ENCODE measurements at places on chromosomes 12 and 14.

DNA sequence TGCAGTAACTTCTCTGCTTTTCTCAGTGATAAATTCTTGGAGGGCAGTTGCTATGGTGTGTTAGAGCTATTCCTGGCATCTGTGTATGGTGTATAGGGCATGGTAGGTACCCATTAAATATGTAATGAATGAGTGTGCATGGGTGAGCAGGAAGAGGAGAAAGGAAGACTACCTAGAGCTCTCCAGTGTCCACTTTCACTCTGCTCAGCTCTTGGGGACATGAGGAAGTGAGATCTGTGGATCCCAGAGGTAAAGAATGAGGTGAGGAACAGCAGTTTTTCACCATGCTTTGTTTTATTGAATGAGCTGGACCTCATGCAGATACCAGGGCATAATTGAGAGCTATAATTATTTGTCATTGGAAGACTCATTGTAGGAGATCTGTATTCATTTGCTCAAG is 444.8 kb upstream of the RGS6 start:
- DNase-seq: no peak

DNA sequence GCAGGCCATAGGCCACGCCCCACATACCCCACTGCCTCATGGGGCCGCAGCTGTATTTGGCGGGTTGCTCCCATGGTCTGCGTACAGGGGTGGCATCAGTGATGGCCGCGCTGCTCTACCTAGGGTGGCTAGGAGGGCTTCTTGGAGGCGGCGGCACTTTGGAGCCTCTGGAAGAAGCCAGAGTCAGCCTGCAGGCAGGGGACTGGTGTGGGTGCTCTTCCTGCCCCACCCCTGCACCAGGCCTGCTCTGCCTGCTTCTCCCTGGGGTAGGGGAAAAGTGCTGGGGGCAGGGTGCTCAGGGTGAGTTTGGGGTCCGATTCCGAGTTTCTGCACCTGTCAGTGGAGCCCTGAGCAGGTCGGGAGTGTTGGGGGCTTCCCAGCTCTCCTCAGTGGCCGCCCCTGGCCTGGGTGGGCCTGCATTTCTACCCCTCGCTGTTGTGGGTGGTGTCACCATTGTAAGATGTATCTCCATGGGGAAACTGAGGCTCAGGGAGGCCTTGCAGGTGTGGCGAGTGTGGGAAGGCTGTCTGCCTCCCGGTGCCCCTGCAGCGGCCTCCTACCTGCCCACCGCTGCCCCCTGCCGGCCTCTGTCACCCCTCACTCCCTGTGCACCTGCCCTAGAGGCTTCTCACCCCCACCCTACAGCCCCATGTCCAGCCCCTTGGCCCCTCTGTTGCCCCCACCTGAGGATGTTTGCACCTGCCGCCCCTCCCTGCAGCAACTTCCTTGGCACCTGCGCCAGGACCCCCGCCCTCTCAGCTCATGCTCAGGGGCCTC is 5.5 kb downstream of the CEP170B start:
- peak; percentile 54 for DNase-seq

DNA sequence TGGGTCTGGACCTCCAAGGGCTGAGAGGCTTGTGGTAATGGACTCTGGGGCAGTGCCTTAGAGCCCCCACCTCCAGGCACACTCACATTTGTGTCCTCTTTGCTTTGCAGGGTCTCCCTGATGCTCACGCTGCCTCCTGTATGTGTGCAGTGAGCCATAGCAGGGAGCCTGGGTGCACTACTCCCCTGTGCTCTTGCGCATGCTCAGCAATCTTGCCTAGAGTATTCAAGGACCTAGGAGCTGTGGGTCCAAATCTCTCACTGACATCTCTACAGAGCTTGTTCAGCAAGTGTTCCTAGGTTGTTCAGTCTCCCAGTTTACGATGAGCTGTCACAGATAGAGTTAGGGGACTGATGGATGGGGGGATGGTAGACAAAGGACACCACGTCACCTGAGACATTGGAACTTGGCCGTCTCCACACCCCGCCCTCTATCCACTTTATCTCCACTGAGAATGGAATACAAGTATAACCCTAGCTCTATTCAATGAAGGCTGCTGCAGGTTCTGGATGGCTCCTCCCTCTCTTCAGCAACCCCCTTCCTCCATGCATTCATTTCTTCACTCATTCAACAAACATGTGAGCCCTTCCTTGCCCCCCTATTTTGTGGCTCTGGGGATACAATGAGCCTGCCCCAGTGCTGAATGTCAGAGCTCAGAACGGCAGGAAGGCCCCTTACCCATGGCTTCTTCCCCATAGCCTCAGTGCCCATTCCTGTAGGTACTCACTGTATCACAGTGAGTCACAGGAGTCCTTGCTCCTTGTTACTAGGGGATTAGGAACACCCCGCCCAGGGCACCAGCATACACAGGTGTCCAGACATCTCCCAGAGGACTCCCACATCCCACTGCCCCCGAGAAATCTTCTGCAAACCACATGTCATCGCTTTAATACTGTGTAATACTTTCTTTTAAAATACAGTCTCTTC is 31.2 kb downstream of the FIGNL2 start:
- DNase-seq: no peak

- DNase-seq: no peak
Observed at GRCh38 chr12:128133321-128134073, 133.5 kb upstream of the TMEM132C start.

- no peak for DNase-seq
Observed at GRCh38 chr12:98274430-98275130, 240.8 kb upstream of the TMPO start.

DNA sequence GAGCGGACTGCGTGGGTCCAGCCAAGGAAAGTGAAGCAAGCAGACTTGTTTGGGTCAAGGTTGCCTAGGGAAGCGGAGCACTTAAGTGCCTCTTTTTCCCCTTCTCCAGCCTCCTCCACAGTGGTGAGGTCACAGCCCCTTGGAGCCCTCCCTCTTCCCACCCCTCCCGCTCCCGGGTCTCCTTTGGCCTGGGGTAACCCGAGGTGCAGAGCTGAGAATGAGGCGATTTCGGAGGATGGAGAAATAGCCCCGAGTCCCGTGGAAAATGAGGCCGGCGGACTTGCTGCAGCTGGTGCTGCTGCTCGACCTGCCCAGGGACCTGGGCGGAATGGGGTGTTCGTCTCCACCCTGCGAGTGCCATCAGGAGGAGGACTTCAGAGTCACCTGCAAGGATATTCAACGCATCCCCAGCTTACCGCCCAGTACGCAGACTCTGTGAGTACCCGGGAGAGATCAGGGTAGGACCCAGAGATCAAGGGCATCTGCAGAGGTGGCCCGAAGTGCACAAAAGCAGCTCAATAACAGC is at the start of gene TSHR:
Gene TSHR, plus strand, starts transcription at position 206 of the 526 bp plus-strand sequence. Its CDS starts 60 bp downstream, at position 266.
- DNase-seq: no peak

DNA sequence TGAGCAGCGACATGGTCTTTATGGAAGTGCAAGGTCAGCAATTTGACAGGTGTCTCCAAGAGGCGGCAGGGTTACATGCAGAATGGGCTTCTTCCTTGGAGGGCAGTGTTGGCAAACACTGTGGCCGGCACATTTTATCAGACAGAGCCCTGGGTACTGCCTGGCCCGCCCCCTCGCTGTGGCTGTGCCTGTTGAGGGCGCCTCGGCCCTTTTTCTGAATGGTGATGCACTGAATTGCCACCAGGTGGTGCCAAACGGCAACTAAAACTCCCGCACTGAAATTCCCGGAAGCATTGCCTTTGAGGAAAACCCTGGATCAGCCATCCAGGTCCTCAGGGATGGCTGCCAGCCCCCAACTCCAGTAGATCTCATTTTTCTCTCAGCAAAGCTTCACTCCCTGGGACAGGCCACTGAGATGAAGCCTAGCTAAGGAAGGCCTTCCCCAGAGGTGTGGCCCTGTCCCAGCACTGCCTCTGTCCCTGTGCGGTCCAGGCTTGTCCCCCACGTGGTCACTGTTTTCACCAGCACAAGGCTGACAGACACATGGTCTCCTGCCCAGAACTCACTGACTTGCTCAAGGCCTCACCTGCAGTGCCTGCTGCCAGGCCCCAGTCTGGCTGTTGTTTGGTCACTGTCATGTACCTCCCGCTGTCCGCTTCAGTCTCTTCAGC is 73.6 kb downstream of the TESC start:
- DNase-seq: peak; percentile 43

DNA sequence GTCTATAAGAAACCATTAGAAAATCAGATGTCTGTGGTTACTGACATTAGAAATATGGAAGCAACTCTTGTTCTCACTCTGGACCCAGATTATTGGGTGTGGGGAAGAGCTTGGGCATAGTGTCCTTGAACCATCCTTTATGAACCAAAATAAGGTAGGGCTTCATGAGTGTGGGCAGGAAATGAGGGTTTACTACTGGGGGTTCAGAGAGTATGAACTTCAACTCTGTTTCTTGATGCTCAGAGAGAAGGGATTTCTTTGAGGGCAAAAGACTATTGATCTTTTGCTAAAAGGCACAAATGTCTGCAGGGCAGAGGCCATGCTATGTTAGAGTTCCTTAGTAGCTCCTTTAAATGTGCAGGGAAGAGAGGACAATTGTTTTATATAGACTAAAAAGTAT is 183.3 kb upstream of the ATP2B1 start:
- DNase-seq: no peak

DNA sequence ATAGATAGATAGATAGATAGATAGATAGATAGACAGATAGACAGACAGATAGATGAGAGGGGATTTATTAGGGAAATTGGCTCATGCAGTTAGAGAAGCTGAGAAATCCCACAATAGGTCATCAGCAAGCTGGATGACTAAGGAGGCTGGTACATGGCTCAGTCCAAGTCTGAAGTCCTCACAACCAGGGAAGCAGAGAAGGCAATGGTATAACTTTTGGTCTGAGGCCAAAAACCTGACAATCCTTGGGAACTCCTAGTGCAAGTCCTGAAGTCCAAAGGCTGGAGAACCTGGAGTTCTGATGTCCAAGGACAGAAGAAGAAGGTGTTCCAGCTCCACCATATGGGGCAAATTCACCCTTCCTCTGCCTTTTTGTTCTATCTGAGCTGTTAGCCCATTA is 517.6 kb upstream of the ATP2B1 start:
- DNase-seq: no peak

DNA sequence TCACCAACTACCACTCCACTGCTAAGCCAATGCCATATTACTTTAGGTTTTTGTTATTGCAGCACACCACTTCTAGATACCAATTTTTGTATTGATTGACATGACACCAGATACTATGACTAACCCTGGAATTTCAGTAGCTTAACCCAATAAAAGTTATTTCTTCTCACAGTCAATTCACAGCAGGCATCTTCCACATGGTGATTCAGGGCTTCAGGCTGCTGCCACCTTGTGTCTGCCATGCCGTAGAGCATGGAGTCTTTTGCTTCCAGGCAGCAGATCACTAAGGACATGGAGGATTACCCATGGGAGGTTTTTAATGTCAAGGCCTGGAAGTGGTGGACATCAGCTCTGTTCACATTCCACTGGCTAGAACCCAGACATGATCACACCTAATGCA is 56.4 kb upstream of the LTA4H start:
- DNase-seq: no peak

GRCh38 chr12:98291828-98292227 is 223.6 kb upstream of the TMPO start:
- DNase-seq: no peak
